Stimulated activated CD4-positive, alpha-beta T cell treated with anti-CD3 and anti-CD28 coated beads, TNF-alpha, amount 100 ng/mL, for 24 hours (primary cell): ENCODE measurements at places on chromosomes 3 and 15.
A peak's percentile ranks its signal among the peaks of the same experiment; 100 is the strongest.

DNA sequence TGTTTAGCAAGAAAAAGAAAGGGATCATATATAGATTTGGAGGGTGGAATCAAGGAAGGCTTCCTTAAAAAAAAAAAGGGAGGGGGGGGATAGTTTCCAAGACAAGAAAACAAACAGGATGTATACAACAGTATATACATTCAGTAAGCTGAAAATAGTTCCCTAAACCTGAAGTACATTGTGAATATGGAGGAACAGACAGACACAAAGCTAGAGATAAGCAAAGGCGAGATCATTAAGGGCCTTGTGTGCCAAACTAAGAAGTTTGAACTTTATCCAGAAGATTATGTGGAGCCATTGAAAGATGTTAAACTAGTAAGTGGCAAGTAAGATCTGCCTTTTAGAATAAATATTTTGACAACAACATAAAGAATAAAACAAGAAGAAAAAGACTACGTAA lies 93.3 kb upstream of the IMPG2 start:
- DNase-seq, result no peak

DNA sequence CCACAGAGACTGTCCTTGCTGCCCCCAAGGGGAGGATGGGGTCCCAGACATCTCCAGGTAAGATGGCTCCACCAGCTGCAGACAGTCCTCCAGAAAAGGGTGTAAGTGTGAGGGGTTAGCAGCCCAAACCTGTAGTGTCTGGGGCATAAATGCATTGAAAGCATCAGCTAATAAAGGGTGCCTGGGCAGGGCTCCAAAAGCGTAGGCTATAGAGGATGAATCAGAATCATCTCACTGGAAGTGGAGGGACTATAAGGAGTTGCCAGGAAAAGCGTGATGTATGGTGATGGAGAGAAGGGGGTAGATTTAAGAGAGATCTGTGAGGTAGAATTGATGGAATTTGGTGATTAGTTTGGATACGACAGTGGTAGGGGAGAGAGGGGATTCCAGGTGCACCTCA lies 79.9 kb upstream of the ONECUT1 start:
- DNase-seq, result no peak

- DNase-seq, result no peak
Measured at GRCh38 chr15:99717161-99718009, 15.9 kb downstream of the LYSMD4 start.

- no peak for DNase-seq
Measured at GRCh38 chr3:195135917-195136316, 135.0 kb downstream of the XXYLT1 start.

- no peak for DNase-seq
Measured at GRCh38 chr3:38536671-38537070, 40.5 kb downstream of the EXOG start.

GRCh38 chr3:55615039-55615693 lies 128.1 kb upstream of the WNT5A start:
- no peak for DNase-seq

- DNase-seq, result no peak
Measured at GRCh38 chr3:27584874-27585273, 100.7 kb upstream of the SLC4A7 start.

GRCh38 chr15:98384328-98385029 lies 263.9 kb upstream of the IGF1R start:
- DNase-seq, result no peak

GRCh38 chr3:70550723-70551319 lies 238.4 kb upstream of the MDFIC2 start:
- DNase-seq, result peak; percentile 58

GRCh38 chr3:4906107-4906621 lies 73.1 kb upstream of the BHLHE40 start:
- DNase-seq, result no peak

GRCh38 chr3:123119802-123120201 lies 53.0 kb downstream of the PDIA5 start:
- no peak for DNase-seq

GRCh38 chr3:189094539-189094938 lies 77.2 kb upstream of the TPRG1 start:
- no peak for DNase-seq

DNA sequence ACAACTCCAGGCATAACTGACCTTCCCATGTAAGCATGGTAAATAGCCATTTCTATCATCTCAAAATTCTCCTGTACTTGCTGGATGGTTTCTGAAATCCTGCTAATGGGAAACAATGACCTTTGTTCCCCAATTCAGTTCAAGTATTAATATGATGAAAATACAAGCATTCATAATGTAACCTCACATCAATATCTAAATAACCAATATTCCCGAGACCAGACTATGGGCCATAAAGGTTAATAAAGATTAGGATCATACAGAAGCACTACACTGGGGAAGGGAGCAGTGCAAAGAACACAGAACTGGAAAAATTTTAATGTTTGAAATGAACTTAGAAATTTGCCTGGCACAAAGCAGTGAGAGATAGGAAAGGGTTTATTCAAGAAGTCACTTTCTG lies 151.3 kb upstream of the SETMAR start:
- no peak for DNase-seq

- DNase-seq, result no peak
Measured at GRCh38 chr15:86572368-86572841, 492.7 kb downstream of the AGBL1 start.

GRCh38 chr15:92527197-92527596 lies 128.4 kb downstream of the FAM174B start:
- no peak for DNase-seq

DNA sequence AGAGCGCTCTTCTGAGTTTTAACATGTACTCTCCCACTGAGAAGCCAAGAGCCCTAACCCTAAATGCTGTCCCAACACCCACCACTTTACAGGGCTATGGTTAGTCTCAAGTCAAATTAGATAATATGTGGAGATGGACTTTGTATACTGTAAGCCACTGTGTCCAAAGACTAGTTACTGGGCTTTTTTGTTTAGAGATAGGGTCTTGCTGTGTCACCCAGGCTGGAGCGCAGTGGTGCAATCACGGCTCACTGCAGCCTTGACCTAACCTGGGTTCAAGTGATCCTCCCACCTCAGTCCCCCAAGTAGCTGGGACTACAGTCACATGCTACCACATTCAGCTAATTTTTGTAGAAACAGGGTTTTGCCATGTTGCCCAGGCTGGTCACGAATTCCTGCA lies 23.2 kb downstream of the ZNF445 start:
- no peak for DNase-seq

DNA sequence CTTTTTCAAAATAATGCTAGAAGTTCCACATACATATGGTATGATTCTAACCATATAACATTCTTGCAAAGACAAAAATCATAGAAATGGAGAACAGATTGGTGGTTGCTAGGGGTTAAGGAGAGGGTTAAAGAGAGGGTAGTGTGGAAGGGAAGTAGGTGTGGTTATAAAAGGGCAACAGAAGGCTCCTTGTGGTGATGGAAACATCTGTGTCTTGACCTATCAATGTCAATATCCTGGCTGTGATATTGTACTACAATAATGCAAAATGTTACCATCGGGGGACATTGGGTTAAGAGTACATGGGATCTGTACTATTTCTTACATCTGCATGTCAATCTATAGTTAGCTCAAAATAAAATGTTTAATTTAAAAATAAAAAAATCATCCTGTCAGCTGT lies 67.8 kb upstream of the FSIP1 start:
- no peak for DNase-seq

- no peak for DNase-seq
Measured at GRCh38 chr3:174949523-174949922, 90.4 kb downstream of the NAALADL2 start.

DNA sequence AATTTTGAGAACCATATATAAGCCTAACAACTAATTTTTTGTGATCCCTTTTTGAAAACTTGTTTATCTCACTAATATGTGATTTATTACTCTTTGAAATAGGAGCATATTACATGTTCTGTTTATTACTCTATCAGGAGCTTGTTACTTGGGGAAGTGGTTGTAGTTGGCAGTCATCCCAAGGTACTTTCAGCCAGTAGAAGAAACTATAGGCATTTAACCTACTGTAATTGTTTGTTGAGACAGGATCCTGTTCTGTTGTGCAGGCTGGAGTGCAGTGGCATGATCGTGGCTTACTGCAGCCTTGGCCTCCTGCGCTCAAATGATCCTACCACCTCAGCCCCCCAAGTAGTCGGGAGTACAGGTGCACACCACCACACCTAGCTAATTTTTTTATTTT lies 195.6 kb downstream of the TCF12 start:
- no peak for DNase-seq

DNA sequence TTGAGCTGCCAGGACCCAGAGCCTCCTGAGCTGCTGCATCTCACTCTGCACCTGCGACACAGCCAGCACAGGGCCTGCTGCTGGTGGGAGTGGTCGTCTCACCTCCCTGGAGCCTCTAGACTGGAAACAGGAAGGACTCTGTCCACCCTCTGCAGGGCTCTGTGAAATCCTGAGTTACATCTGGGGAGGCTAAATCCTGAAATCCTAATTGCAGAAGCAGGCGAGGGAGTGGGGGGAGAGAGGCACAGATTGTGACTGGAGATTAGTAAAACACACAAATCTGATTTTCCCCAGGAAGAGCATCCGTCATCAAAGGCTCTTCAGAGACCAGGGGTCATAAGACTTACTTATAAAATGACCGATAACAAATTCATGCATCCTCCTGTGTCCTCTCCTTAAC lies 31.6 kb upstream of the GABRG3 start:
- no peak for DNase-seq

DNA sequence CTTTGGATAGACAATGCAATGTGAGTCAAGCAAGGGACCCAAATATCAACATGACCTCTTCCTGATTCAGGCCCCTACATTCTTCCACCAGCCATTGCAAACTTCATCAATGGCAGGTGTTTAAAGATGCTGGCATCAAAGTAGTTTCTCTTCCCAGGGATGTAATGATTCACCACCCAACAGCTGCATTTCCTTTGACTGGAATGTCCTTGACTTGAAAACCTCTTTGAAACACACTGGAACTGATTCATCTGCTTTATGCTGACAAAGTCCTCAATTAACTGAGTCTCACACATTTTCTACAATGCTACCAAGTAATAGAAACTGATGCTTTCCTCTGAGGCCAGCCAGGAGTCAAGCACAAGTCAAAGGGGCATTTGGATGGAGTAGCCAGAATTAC lies 385.5 kb downstream of the GBE1 start:
- no peak for DNase-seq

- DNase-seq, result no peak
Measured at GRCh38 chr3:193389335-193389734, 10.8 kb upstream of the ATP13A5 start.

DNA sequence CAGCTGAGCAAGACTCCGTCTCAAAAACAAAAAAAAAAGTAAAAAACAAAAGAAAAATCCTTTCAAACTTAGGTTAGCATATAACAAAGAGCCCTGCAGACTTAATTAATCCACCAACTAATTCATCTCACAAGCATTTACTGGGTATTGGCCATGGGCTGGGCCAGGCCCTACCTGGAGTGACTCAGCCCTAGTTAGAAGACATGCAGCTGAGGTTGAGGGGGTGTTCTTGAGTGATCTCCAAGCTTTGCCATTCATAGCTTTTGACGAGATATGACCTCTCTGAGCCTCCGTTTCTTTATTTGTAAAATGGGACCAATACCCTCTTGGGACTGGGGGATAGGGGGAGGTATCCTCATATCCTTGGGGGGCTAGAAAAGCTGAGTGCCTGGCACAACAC lies 7.8 kb downstream of the FBXL22 start:
- no peak for DNase-seq

DNA sequence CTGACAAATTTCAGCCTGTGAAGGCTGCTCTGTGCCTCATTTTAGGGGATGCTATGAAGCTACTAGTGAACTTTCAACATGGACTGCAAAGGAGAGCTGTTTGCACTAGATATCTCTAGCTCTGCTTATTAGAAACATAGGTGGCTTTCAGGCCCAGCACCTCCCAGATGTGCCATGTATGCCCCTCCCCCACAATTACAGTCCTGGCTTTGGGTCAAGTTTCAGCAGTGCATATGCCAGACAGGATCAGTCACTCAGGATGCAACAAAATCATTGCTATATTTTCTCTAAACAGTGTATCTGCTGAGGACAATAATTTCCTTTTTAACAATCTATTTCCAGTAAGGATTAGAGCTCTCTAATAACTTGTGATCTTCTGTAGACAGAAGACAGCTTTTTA lies 178.8 kb upstream of the STAC start:
- DNase-seq, result no peak

DNA sequence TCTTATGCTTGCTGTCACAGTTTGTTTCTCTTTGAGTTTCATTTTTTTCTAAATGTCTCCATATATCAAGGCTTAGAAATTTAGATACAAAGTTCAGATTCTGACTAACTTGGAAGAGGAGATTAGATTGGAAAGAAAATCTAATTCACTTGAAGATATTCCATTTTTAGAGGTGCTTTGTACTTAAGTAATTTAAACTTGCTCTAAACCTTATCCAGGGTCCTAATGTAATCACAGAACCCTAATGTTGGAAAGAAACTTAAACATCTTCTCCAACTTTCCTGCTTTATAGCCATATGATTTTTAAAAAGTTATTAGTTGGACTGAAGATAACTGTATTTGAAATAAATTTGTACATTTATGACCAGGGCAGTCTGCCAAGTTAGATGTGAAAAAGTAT lies 81.1 kb upstream of the ARHGEF3 start:
- no peak for DNase-seq

- no peak for DNase-seq
Measured at GRCh38 chr3:63228087-63228486, 50.0 kb upstream of the SYNPR start.

DNA sequence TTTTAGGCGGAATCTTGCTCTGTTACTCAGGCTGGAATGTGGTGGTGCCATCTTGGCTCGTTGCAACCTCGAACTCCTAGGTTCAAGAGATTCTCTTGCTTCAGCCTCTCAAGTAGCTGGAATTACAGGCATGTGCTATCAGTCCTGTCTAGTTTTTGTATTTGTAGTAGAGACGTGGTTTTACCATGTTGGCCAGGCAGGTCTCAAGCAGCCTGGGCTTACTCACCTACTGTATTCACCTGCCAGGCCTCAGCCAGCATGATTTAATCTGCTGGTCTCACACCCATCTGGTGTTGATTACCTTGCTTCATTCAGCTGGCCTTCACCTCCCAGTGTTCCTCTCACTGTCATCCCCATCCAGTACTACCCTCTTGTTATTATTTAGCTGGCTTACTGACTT lies 102.0 kb downstream of the IL12A start:
- no peak for DNase-seq

GRCh38 chr3:31957106-31957505 lies 24.0 kb downstream of the OSBPL10 start:
- no peak for DNase-seq

GRCh38 chr3:30952786-30953185 lies 58.3 kb upstream of the GADL1 start:
- no peak for DNase-seq
